Activated T-cell treated with anti-CD3 and anti-CD28 coated beads for 1 hour (primary cell): ENCODE measurements at places on chromosomes 4 and X.

- DNase-seq = no peak
Observed at GRCh38 chrX:119512146-119512800, 44.0 kb downstream of the SLC25A5 start.

- no peak for DNase-seq
Observed at GRCh38 chrX:147770858-147771257, 140.9 kb upstream of the FMR1 start.

GRCh38 chr4:56704089-56704871, 23.2 kb upstream of the HOPX start:
- DNase-seq = no peak

DNA sequence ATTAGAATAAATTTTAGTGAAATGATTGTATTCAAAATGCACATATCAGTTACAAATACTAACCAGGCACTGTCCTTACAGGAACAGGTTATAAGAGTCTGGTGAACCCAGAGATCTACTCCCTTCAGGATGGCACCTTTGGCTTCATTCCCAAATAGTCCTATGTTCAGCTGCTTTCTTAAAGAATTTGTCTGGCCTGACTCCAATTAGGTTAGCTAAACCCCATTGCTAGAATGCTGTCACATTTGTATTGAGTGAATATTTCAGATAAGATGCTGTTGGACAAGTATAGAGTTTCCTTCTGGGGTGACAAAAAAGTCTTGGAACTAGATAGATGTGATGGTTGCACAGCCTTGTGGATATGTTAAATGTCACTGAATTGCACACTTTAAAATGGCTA, 69.4 kb downstream of the EFHC2 start:
- DNase-seq = no peak

- DNase-seq = no peak
Observed at GRCh38 chr4:186771624-186772023, 48.0 kb upstream of the FAT1 start.

GRCh38 chr4:114487101-114487500, 111.5 kb upstream of the UGT8 start:
- no peak for DNase-seq

DNA sequence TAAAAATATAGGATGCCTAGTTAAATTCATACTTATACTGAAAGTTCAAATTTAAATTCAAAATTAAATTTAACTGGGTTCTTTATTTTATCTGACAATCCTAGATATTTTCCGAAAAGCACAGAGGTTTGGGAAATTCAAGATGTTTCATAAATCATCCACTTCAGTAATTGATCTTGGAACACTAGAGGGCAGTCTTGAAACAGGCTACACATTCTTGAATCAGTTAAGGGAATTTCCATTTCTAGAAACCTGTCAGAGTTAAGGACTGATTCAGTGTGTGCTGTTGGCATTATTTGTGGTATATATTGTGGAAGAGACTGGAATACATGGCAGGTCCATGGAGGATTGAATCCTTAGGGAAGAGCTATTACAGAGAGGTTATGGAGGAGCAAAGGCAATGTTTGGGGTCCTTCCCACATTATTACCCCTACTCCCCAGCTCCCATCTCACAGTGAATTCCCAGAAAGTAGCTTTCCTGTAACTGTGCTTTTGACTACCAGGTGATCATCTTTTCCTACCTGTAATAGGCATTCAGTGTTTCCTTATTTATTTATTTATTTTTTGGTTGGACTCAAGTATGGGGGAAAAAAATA, 92.9 kb downstream of the EGF start:
- no peak for DNase-seq

- no peak for DNase-seq
Observed at GRCh38 chr4:654503-654845, 19.6 kb downstream of the ATP5ME start.

DNA sequence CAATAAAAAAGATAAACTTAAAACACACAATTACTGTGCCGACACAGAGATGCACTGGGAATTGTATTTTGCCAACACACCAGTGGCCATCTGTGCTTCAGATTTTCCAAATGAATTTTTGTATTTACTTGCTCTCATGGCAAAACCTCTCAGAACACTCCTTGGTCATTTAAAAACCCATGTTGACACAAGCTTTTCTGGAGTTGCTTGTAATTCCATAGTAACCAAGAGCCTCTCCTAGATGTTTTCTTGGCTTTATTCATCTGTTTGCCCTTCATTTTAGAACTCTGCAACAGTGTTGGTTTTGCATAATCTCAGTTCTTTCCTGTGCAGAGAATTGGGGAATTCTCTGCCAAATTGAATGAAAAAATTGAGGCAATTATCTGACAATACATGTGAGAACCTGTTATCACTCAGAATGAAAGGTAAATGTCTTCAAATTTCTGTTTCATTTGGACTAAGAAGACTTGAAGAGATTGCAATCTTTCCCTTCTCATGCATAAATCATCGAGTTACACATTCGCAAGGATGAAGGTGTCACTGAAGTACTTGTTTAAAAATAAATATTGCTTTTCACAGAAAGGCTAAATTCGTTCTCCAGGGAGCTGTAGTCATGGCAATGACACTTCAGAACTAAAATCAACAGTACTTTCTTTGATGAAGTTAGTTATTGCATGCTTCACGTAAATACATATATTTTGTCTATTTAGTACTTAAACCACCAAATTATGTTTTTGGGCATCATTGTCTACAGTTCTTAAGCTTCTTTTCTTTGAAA, 301.8 kb upstream of the CTSO start:
- no peak for DNase-seq

GRCh38 chr4:168441412-168441811, 38.9 kb downstream of the DDX60L start:
- no peak for DNase-seq

DNA sequence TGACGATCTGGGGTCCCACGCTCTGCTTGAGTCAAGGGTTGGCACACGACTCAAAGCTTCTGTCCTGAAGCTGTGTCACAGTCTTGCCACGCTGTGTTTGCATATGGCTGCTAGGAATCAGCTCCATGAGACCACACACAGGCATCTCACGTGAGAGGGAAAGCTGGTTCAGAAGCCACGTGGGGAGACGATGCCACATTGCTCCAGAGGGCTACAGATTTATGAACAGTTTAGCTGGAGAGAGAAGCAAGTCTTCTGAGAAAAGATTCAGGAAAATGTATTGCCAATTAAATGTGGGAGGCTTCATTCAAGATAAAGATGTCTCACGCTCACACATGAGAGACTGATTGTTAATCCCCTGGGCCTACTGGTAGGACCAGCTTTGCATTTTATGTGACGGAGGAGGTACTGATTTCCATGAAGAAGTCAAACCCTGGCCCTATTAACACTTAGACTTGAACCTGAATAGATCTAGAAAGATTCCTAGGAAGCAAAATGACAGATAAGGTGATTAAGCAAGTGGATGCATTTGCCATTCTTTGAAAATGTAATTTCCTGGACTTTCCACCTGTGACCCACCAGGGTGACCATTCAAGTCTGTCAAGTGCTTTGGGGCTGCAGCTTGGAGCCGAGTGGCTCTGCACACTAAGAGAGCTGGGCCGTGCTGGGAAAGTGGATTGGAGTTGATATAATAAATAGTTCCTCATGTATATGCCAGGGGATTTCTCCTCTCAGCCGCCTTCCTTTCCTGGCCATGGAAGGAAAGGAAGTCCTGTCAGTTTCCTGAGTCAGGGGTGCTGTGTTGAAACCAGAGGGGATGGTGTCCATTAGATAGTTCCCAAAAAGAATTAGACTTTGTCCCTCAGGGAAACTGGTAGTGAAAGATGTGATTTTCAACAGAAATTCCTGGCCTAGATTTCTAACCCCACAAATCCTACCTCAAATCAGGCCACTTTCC, 29.0 kb downstream of the ENPP6 start:
- DNase-seq = no peak
